ENCODE measurements at places on chromosomes 6 and 20. TPM values are rescaled to one million over a fixed set of nuclear protein-coding genes. Genes with fewer than 3 reads are reported as not detected.

The LIME1 gene
- 47.4 TPM for total RNA-seq

The TRIM38 gene
- total RNA-seq: 5.3 TPM

- H3K36me3 ChIP-seq: no peaks in the 10 kb centered on the region
- DNase-seq: peak; percentile 84
- no peaks in the 10 kb centered on the region for H3K27me3 ChIP-seq
- peak overlapping the region; percentile 61 for H3K27ac ChIP-seq
Observed at GRCh38 chr20:32559753-32560380, 25.3 kb downstream of the NOL4L start.

- no peaks in the 10 kb centered on the region for H3K4me1 ChIP-seq
- H3K4me3 ChIP-seq: no peak overlapping the region
- no peak for DNase-seq
- H3K36me3 ChIP-seq: no peaks in the 10 kb centered on the region
- no peak overlapping the region for H3K27ac ChIP-seq
Observed at GRCh38 chr20:14712302-14712739, 374.9 kb upstream of the FLRT3 start.

GRCh38 chr6:48747040-48747439 is 636.0 kb upstream of the PTCHD4 start:
- no peaks in the 10 kb centered on the region for H3K4me1 ChIP-seq
- no peak overlapping the region for H3K27ac ChIP-seq
- no peaks in the 10 kb centered on the region for H3K27me3 ChIP-seq
- no peak for DNase-seq

- no peak overlapping the region for H3K4me3 ChIP-seq
- H3K27ac ChIP-seq: peak overlapping the region; percentile 70
- DNase-seq: no peak
- H3K36me3 ChIP-seq: no peaks in the 10 kb centered on the region
- H3K27me3 ChIP-seq: no peaks in the 10 kb centered on the region
Observed at GRCh38 chr20:49591217-49591865, 23.4 kb upstream of the PTGIS start.

The PNPLA1 gene
- 3.5 TPM for total RNA-seq

Data from testis (tissue), 5 donors.